ENCODE measurements at places on chromosomes 11 and 22.

DNA sequence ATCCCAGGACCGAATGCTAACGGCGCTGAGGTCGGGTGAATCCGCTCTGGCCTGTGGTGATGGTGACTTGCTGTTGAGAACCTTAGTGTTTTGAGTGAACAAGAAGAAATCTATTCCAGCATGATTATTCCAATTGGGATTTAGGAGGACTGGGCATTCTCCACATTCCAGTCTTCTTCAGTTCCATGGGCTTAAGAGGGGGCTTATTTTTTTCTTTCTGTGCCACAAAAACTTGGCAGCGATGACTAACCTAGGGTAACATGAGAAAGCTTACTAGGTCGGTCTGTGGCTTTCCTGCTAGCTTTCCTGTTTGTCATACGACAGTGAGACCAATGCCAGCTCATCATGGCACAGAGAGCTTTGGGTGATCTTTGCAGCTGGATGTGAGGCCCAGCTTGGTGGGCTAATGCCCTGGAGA is 62.9 kb upstream of the ATXN10 start:
- no peak for DNase-seq

DNA sequence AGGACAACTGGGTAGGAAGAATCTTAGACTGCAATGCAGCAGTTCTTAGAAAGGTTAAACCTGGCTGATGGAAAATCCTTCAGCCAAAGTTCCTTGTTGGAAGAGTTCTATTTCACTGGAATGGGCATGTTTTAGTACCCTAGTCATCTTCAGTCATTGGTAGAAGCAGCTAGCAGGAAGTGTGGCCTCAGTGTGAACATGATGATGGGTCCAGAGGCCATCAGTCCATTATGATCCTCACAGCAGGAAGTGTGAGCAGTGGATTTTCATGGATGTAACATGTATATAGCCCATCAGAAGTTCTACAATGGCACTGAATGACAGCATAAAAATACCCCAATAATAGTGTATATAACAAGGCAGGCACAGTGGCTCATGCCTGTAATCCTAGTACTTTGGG is 35.9 kb upstream of the PDE3B start:
- no peak for DNase-seq

DNA sequence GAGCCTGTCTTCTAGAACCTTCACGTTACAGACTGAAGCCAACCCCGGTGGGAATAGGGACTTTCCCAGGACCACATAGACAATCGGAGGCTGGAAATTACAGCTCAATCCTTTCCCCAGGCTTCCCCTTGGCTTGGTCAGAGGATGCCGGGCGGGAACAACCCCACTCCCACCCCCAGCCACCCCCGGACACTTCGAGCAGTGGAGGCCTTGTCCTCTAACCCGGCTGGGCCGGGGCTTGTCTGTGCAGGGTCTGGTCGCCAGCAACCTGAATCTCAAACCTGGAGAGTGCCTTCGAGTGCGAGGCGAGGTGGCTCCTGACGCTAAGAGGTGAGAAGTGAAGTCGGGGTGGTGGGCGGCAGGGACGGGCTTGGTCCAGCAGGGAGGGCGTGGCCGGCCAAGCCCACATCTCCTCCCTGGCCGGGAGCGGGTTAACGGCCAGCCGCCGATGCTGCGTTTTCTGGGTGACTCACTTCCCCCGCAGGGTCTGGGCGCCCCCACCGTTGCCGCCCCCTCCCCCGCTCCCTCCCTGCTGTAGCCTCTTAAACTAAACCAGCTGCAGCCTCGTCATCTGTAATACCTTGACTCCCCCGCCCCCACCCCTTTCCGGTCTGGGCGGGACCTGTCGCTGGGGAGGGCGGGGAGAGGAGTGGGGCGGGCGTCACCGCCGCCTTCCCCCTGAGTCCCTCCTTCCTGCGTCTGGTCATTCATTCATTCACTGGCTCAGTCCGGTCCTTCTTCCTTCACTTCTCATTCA is 1.5 kb downstream of the LGALS1 start:
- DNase-seq, result peak; percentile 93

GRCh38 chr11:59204746-59205145 is 8.0 kb downstream of the MPEG1 start:
- no peak for DNase-seq

GRCh38 chr11:8962841-8963240 is 1.4 kb downstream of the TMEM9B start:
- no peak for DNase-seq

DNA sequence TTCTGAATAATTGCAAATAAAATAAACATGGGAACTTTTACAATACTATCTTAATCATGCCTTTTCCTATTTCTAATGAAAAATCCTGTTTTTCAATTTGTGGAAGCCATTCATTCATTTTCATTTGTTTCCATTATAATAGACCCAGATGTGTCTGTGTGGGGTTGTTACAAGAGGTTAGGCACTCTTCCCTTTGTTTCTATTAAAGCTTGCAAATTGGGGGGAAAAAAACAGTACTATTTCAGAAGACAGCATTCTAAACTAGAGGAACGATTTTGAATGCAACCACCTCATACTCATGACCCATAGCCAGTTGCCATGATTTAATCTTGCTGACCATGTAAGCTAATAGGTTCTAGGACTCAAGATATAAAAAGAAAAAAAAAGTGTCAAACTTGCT is 175.5 kb downstream of the SOX6 start:
- no peak for DNase-seq

- DNase-seq, result peak; percentile 62
These were observed 44.7 kb downstream of the CCDC90B start for GRCh38 chr11:83241291-83241946.

GRCh38 chr22:50010676-50011446 is 1.7 kb downstream of the IL17REL start:
- DNase-seq, result peak; percentile 78

GRCh38 chr22:43288807-43289420 is 54.3 kb downstream of the SCUBE1 start:
- DNase-seq, result no peak

GRCh38 chr22:38115423-38116205 is 5.1 kb upstream of the BAIAP2L2 start:
- no peak for DNase-seq

DNA sequence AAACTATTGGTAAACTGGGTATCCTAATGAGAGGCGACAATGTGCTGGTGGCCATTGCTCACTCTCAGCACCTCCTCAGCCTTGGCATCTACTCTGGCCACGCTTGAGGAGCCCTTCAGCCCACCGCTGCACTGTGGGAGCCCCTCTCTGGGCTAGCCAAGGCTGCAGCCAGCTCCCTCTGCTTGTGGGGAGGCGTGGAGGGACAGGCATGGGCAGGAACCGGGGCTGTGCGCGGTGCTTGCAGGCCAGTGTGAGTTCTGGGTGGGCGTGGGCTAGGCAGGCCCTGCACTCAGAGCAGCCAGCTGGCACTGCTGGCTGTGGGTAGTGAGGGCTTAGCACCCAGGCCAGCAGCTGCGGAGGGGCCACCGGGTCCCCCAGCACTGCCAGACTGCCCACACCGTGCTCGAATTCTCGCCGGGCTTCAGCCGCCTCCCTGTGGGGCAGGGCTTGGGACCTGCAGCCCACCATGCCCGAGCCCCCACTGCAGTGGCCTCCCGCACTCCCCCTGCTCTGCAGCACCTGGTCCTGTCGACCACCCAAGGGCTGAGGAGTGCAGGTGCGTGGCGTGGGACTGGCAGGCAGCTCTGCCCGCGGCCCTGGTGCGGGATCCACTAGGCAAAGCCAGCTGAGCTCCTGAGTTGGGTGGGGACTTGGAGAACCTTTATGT is 575.9 kb upstream of the ANO3 start:
- no peak for DNase-seq

GRCh38 chr11:75387736-75388294 is 11.5 kb upstream of the RPS3 start:
- DNase-seq, result no peak

DNA sequence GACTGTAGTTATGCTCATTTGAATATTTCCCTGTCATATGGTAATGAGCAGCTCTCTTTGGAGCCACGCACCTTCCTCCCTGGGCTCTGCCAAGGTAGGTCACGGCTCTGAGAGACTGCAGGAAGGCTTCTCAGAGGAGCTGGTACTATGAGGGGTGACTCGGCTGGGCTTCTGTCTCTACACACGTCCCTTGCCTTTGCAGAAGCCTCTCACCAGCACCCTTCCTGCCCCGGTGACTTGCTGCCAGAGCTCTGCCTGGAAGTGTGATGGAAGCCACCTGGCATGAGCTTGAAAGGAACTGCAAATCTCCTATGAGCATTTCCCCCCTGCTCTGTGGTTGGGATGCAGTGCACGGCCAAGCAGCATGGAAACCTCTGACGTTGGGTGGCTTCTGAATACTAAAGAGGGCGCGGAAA is 74.2 kb downstream of the KIRREL3 start:
- no peak for DNase-seq

Measured in GM12865 (cell line).